Activated T-helper 2 cell treated with anti-CD3 and anti-CD28 coated beads, Interferon-gamma antibody, Interleukin-2, Interleukin-4, amounts not matched to agents 10 μg/mL and 5 μg/mL and 100 μg/mL, durations not matched to agents 14 hours and 24 hours and 36 hours (primary cell): ENCODE measurements at places on chromosomes 13 and 19. TPM values are rescaled to one million over a fixed set of nuclear protein-coding genes. Genes with fewer than 3 reads are reported as not detected.

Gene SLITRK5
- total RNA-seq = not detected in 2 replicates

Gene ANKLE1
- 19.8 and 20.4 TPM in 2 replicates for total RNA-seq

Gene CPAMD8
- total RNA-seq = 0.27 and 0.44 TPM in 2 replicates

Gene TYROBP
- 0.39 TPM in 1 of 2 replicates, not detected in the other for total RNA-seq

Gene FXYD3
- not detected in 2 replicates for total RNA-seq

Gene SLC44A2
- 83.0 and 87.4 TPM in 2 replicates for total RNA-seq

Gene NXNL1
- not detected in 2 replicates for total RNA-seq

DNA sequence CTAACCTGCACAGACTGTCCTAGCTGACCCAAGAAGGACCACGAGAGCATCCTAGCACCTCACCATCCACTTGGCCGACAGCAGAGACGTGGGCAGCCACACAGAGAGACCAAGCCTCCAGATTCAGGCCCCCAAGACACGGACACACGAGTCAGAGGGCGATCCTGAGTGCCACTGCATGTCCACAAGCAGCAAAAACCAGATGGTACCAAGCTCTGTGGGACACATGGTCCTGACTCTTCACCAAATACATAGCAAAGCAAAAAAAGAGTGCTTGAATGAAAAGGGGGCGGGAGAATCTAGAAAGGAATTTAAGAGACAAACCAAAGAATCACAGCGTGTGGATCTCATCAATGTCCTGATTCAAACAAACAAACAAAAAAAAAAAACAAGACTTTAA is 45.2 kb downstream of the MLLT1 start:
- no peaks in the 10 kb centered on the region for H3K27me3 ChIP-seq
- no peak overlapping the region for H3K4me3 ChIP-seq
- no peak for DNase-seq

- H3K4me1 ChIP-seq = peaks cover 11% of the 10 kb centered on the region
- H3K4me3 ChIP-seq = peak overlapping the region; percentile 98
- peaks cover 43% of the 10 kb centered on the region for H3K36me3 ChIP-seq
- H3K27ac ChIP-seq = peak overlapping the region; percentile 98
- no peaks in the 10 kb centered on the region for H3K27me3 ChIP-seq
Measured at GRCh38 chr19:6362027-6362350, 658 bp downstream of the CLPP start.

GRCh38 chr19:29805031-29805965 is 6.5 kb upstream of the CCNE1 start:
- H3K4me3 ChIP-seq = no peak overlapping the region
- H3K27ac ChIP-seq = no peak overlapping the region
- H3K4me1 ChIP-seq = peaks cover 10% of the 10 kb centered on the region

DNA sequence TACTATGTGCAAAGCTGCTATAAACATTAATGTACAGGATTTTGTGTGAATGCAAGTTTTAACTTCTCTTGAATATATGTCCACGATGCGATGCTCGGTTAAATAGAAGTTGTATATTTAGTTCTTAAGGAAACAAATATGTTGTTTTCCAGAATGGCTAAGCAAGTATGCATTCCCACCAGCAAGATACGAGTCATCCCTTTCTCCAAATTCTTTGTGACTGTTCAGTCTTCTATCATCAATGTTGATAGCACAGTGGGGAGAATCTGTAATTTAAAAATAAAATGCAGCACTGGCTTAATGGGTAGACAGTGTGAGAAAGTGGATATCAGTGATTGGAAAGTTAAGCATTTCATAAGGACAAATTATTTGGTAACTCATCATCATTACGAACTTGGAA is 1340.8 kb downstream of the PCDH9 start:
- DNase-seq = no peak
- no peak overlapping the region for H3K27ac ChIP-seq
- H3K4me1 ChIP-seq = no peaks in the 10 kb centered on the region
- no peak overlapping the region for H3K4me3 ChIP-seq
- H3K36me3 ChIP-seq = no peaks in the 10 kb centered on the region

DNA sequence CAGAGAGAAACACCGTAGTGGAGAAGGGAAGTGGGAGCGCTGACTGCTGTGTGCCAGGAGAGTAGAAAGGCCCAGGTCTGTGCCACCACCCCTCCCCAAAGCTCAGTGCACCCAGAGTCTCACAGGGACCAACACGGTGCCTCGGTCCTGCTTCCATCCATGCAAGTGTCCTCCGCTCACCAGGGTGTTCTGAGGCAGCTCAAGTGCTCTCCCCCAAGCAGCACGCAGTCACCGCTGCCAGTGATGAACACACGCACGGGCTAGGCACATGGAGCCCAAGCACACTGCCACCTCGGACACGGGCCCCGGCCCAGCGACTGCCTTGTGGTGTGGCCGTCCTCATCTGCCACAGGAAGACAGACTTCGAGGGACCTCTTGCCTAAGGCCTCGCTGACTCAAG is 10.5 kb downstream of the POP4 start:
- H3K27me3 ChIP-seq = no peaks in the 10 kb centered on the region
- DNase-seq = no peak
- H3K27ac ChIP-seq = no peak overlapping the region
- peaks cover 18% of the 10 kb centered on the region for H3K4me1 ChIP-seq
- no peak overlapping the region for H3K4me3 ChIP-seq
- H3K36me3 ChIP-seq = peaks cover 46% of the 10 kb centered on the region

- no peak for DNase-seq
- no peak overlapping the region for H3K4me3 ChIP-seq
- no peak overlapping the region for H3K27ac ChIP-seq
- peaks cover 12% of the 10 kb centered on the region for H3K27me3 ChIP-seq
- H3K36me3 ChIP-seq = no peaks in the 10 kb centered on the region
- peaks cover under 1% of the 10 kb centered on the region for H3K4me1 ChIP-seq
Measured at GRCh38 chr13:26022538-26023292, 29.1 kb downstream of the SHISA2 start.

- H3K4me3 ChIP-seq = no peak overlapping the region
- H3K27me3 ChIP-seq = no peaks in the 10 kb centered on the region
- no peak for DNase-seq
- no peaks in the 10 kb centered on the region for H3K4me1 ChIP-seq
- H3K36me3 ChIP-seq = no peaks in the 10 kb centered on the region
Measured at GRCh38 chr13:33968520-33969507, 150.9 kb downstream of the RFC3 start.

DNA sequence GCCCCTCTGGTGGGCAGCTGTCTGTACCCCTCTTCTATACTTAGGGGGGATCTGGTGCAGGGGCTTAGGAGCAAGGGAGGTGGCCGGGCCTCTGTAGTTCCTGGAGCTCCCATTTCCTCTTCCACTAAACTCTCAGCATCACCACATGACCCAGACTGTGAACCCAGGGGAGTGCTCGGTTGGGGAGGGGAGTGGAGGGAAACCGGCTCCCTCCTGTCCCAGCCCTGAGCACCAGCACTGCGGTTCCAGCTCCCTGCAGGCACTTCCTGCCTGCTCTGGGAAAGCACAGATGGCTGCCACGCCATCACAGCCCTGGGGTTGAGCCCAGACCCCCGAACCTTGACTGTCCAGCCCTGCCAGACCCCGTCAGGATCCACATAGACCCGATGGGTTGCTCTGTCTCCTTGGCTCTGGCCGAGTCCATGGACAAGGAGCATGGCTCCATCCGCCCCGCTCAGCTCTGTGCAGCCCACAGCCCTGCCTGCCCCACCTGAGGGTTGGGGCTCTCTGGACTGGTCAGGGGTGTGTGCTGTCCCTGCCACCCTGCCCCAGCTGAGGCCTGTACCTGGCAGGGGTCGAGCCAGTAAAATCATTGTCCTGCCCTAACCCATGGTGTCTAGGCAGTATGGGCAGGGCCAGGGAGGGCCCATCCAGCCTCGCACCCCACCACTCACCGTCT is 36.0 kb upstream of the SLC7A10 start:
- H3K27ac ChIP-seq = no peak overlapping the region
- peaks cover 4% of the 10 kb centered on the region for H3K4me1 ChIP-seq
- H3K27me3 ChIP-seq = peaks cover 7% of the 10 kb centered on the region
- no peak overlapping the region for H3K4me3 ChIP-seq
- no peak for DNase-seq
- H3K36me3 ChIP-seq = no peaks in the 10 kb centered on the region

DNA sequence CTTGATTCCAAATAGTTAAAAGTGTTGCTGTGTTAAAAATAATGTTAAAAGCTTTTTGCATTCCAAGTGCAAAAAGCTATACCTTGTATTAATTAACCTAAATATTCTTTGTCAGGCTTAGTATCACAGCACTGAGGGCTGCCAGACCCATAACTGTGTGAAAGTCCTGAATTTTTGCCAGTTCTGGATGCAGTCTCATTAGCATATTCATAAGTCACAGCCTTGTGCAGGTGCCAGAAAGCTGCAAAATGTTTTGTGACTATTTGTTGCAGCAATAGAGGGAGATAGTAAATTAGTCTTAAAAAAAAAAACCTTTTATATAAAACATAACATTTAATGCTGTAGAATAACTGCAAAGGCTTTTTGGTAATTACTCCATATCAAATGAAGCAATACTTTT is 56.6 kb downstream of the SLITRK1 start:
- H3K27ac ChIP-seq = no peak overlapping the region
- no peaks in the 10 kb centered on the region for H3K27me3 ChIP-seq
- DNase-seq = no peak
- H3K36me3 ChIP-seq = no peaks in the 10 kb centered on the region
- H3K4me3 ChIP-seq = no peak overlapping the region

GRCh38 chr13:46378411-46378810 is 8.6 kb downstream of the RUBCNL start:
- H3K27ac ChIP-seq = no peak overlapping the region
- no peak overlapping the region for H3K4me3 ChIP-seq
- H3K27me3 ChIP-seq = peaks cover 12% of the 10 kb centered on the region
- no peaks in the 10 kb centered on the region for H3K36me3 ChIP-seq
- H3K4me1 ChIP-seq = peaks cover 6% of the 10 kb centered on the region

GRCh38 chr13:23323946-23324709 is 109.4 kb downstream of the SACS start:
- H3K4me3 ChIP-seq = no peak overlapping the region
- no peaks in the 10 kb centered on the region for H3K27me3 ChIP-seq
- DNase-seq = no peak
- peaks cover 43% of the 10 kb centered on the region for H3K4me1 ChIP-seq
- no peak overlapping the region for H3K27ac ChIP-seq
